ENCODE measurements at places on chromosomes 6 and 20.

GRCh38 chr6:122472022-122472340 lies 374 bp upstream of the SERINC1 start:
- no peak for DNase-seq

DNA sequence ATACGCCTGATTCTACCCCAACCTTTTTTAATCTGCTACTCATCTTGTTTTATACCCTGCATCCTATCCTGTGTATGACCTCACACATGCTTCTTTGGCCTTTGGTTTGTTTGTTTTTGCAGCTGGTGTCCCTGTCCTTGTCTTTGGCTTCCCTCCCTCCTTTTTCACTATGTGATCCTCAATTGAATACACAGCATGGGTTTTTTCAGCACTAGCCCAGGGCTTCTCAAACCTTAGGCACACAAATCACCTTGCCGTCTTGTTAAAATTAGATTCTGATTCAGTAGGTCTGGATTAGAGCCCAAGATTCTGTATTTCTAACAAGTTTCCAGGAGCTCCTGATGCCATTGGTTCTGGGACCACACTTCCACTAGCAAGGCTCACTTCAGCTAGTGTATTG lies 321.5 kb upstream of the MAN1A1 start:
- DNase-seq: no peak

GRCh38 chr6:143396497-143397226 lies 53.8 kb downstream of the ADAT2 start:
- no peak for DNase-seq

GRCh38 chr6:136031982-136032381 lies 180.5 kb downstream of the PDE7B start:
- DNase-seq: peak; percentile 18

- no peak for DNase-seq
Measured at GRCh38 chr6:112743323-112743722, 396.2 kb downstream of the RFPL4B start.

- peak; percentile 67 for DNase-seq
Measured at GRCh38 chr6:17042422-17043147, 59.3 kb upstream of the STMND1 start.

- no peak for DNase-seq
Measured at GRCh38 chr6:33251395-33252012, 20.2 kb downstream of the VPS52 start.

- no peak for DNase-seq
Measured at GRCh38 chr20:32448306-32449056, 90.3 kb downstream of the ASXL1 start.

- no peak for DNase-seq
Measured at GRCh38 chr20:58173091-58173490, 55.4 kb downstream of the ANKRD60 start.

GRCh38 chr6:44966449-44967092 lies 361.6 kb upstream of the RUNX2 start:
- DNase-seq: no peak

GRCh38 chr6:44662461-44663121 lies 275.1 kb downstream of the CDC5L start:
- peak; percentile 56 for DNase-seq

- DNase-seq: no peak
Measured at GRCh38 chr6:54913211-54913610, 66.6 kb downstream of the FAM83B start.

DNA sequence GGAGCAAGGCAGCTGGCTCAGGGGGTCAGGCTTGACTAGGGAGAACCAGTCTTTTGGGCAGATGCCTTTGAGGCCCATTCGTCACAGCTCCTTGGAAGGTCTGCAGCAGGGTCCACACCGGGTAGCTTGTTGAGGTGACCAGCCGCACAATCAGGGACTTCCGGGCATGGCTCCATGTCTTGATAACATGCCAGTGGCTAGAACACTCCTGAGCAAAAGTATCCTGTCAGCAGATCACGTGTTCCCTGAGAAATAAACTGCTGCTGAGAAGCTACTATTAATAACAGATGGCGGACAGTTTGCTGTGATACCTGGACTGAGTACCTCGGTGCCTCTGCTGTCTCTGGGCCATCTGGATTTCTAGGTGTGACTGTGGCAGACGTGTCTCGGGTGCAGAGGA lies 235.9 kb downstream of the PRKN start:
- DNase-seq: no peak

DNA sequence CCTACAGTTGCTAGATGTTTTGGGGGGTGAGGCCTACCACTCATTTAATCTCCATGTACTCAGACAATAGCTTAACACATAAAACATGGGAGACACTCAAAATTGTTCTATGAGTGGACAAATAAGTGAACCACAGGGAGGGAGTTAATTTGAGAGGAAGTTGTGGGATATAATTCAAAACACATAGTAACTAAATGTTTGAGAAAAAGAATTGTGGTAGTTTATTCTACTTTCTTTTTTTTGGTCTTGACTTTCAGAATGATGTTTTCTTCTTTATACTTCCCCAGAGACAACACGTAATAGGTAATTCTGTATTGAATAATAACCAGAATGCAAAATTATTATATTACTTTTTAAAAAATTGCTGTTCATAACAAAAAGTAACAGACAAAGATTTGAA lies 453.8 kb downstream of the RFPL4B start:
- DNase-seq: no peak

DNA sequence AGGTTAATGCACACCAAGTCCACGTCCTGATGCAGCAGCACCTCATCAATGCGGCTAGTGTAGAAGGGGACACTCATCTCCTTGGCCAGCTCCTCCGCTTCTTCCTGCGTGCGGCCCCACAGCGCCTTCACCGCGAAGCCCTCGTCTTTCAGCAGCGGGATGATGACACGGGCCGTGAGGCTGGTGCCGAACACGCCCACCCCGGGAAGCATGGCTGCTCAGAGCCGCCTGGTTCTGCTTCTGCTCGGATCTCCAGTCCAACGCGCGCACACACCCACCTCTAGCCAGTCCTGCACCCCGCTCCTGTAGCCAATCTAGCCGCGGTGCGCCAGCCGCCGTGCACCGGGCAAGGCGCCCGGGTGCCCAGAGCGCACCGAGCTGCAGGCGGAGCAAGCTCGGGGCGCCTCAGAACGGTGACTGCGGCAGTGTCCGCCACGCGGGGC lies 700 bp downstream of the GFOD1 start:
- peak; percentile 71 for DNase-seq

GRCh38 chr6:122747573-122747972 lies 31.9 kb upstream of the FABP7 start:
- no peak for DNase-seq

GRCh38 chr6:159981403-159982245 lies 12.7 kb downstream of the IGF2R start:
- no peak for DNase-seq

- no peak for DNase-seq
Measured at GRCh38 chr20:17666481-17666880, 15.6 kb downstream of the RRBP1 start.

DNA sequence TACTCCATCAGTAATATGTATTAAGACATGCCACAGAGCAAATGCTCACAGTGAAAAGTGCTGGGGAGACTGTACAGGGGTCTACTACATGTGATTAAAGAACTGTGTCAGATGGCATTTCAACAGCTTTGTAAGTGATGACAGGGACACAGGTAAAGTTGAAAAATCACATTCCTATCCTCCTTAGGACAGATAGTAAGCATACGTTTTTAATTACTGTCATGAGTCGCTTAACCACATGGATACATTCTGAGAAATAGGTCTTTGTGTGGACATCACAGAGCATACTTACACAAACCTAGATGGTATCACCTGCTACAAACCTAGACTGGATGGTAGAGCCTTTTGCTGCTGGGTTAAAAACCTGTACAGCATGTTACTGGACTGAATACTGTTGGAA lies 645.8 kb upstream of the AGPAT4 start:
- no peak for DNase-seq

- DNase-seq: no peak
Measured at GRCh38 chr6:39945626-39946025, 11.4 kb upstream of the MOCS1 start.

- DNase-seq: no peak
Measured at GRCh38 chr6:150490586-150490985, 109.1 kb upstream of the PLEKHG1 start.

GRCh38 chr20:15561707-15562404 lies 1011.4 kb downstream of the KIF16B start:
- DNase-seq: no peak

- peak; percentile 64 for DNase-seq
Measured at GRCh38 chr6:124962639-124963415, 590 bp downstream of the RNF217 start.

GRCh38 chr6:146553377-146554135 lies 9.9 kb downstream of the RAB32 start:
- no peak for DNase-seq

DNA sequence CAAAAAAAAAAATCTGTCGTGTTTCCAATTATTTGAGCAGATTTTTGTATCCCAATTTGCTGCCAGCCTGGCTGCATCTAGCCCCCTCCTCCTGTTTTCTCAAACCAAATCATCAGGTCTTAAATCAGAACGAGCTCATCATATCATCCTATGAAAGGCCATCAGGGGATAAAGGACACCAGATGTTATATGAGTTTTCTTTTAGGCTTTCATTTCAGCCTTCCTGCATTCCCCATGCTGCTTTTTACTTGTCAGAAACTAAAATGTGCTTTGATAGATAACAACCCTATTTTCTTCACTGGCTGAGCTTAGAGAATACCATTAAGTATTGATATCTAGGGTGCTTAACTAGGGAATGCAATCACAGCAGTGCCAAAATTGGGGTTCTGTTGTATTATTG lies 968.4 kb upstream of the SLC35B3 start:
- no peak for DNase-seq

GRCh38 chr20:63067721-63068560 lies 61.2 kb upstream of the BHLHE23 start:
- DNase-seq: no peak

DNA sequence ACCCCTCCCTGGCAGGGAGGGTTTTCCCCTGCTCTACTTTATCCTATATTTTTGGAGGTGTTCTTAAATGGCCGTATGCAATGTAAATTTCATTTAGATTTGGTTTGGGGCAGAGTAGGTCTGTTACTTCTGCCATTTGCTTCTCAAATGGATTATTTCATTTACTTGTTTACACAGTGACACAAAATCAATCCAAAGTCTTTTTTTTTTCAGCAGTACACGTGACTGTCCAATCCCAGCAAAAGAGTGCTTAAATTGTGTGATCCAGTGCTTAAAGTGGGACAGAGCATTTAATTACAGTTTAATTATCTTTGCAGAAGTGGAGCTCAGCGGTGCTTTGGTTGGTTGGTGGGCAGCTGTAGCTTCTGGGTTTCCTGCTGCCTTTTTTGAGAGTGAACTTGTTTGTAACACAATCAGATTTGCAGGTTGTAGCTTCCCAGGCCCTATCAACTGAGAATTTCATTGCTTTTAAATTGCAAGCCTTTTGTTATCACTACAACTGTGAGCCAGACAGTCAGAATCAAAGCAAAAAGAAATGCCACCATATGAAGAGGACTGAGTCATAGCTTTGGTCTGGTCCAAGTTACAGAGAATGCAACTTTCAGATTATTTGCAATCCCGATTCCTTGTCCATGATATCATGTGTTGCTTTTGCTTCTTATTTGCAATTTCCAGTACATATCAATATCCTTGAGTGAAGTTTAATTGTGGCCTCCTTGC lies 216.9 kb downstream of the DOK5 start:
- DNase-seq: no peak

DNA sequence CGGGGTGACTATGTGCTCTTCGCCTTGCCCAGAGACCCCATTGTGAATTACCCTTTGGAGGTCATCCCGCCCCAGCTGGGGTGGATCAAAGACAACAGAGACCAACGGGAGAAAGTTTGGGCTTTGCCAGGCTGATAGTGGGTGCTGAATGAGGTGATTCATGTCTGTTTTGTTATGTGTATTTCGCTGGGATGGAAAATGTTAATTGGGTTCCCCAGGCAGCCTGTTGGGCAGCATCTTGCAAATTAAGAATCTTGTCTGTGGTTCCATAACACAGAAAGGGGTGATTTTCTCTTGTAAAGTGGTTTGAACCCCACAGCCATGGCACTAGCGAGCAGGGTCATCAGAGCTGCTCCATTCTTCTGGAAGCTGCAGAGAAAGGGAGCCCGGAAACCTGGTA lies 63.1 kb upstream of the UNC93A start:
- DNase-seq: no peak

GRCh38 chr6:97621111-97621510 lies 338.1 kb upstream of the MMS22L start:
- DNase-seq: no peak

GRCh38 chr6:159359581-159360297 lies 190.5 kb downstream of the FNDC1 start:
- DNase-seq: no peak

DNA sequence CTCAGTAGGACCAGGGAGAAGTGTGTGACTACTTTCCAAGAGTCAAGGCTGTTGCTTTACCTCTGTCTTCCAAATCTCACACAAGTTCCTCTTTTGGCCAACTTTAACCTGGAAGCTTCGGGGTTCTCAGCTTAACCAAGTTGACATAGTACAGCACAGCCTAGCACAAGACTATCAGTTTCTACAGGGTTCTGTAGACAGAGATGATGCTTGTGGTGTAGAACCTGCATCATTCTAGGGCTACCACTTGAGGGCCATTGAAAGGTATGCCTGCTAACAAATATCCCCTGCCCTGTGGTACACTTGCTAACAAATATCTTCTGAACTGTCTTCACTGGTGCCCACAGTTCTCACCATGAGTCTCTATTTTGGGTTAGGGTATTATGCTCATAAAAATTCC lies 62.0 kb upstream of the MAP3K7 start:
- DNase-seq: no peak

DNA sequence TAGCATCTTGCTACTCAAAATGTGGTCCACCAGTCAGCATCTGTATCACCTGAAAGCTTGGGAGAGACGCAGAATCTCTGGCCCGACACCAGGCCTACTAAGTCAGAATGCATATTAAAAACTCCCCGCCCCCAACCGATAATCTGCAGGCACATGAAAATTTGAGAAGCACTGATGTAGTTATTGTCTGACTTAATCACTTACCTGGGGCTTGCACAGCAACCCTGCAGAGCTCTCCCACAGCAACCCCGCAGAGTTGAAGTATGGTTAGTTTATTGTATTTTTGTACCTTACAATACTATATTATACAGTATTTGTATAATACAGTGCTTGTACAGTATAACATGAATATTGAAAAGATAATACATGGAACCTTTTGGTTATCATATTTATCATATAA lies 53.7 kb downstream of the KLHL31 start:
- no peak for DNase-seq

GRCh38 chr20:95215-95614 lies 7.7 kb downstream of the DEFB125 start:
- DNase-seq: no peak

DNA sequence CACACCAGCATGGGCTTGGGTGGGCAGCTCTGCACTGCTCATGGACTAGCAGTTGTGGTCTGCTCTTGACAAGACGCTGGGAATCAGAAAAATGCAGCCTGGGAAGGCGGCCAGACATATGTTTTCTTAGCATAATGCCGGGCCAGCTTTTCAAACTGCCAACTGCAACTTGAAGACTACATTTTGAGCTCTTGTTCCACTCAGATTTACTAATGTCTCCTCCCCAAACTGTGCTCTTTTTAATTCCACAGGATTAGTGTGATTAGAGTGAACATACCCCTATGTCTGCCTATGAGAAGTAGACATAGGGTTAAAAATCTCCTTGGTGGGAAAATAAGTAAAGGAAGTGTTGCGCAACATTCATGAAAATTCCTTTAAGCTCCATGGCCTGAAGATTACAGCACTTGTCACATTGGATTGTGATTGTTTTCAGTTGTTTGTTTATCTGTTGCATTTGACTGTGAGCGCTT lies 5.3 kb upstream of the FNDC1 start:
- DNase-seq: no peak

Data from WERI-Rb-1 (cell line).